ENCODE measurements at places on chromosomes 3 and 15. TPM values are rescaled to one million over a fixed set of nuclear protein-coding genes. Genes with fewer than 3 reads are reported as not detected.

SNAP23 gene
- 72.7 TPM for total RNA-seq

NUP210 gene
- 1.5 TPM for total RNA-seq

DNA sequence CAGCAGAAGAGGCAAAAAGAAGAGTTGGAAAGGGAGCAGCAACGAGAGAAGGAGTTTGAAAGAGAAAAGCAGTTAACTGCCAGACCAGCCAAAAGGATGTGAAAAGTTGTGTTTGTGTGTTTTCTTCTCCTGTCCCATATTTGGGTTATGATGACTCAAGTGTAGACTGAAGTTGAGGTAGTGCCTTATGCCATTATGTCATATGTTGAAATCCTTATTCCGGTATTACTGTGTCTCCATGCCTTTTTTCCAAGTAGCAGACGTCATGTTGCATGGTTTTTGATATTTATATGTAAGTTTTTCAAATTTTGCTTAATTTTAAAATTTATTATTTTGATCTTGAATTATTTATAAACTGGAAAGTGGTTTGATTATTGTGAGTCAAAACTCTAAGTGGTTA lies 19.2 kb downstream of the BLOC1S6 start:
- H3K4me1 ChIP-seq: no peaks in the 10 kb centered on the region

GRCh38 chr3:66598168-66598567 lies 97.3 kb upstream of the LRIG1 start:
- peaks cover 23% of the 10 kb centered on the region for H3K4me1 ChIP-seq
- H3K27me3 ChIP-seq: peaks cover 3% of the 10 kb centered on the region
- DNase-seq: no peak
- peak overlapping the region; percentile 56 for H3K27ac ChIP-seq
- no peaks in the 10 kb centered on the region for H3K36me3 ChIP-seq
- no peak overlapping the region for H3K4me3 ChIP-seq

DNA sequence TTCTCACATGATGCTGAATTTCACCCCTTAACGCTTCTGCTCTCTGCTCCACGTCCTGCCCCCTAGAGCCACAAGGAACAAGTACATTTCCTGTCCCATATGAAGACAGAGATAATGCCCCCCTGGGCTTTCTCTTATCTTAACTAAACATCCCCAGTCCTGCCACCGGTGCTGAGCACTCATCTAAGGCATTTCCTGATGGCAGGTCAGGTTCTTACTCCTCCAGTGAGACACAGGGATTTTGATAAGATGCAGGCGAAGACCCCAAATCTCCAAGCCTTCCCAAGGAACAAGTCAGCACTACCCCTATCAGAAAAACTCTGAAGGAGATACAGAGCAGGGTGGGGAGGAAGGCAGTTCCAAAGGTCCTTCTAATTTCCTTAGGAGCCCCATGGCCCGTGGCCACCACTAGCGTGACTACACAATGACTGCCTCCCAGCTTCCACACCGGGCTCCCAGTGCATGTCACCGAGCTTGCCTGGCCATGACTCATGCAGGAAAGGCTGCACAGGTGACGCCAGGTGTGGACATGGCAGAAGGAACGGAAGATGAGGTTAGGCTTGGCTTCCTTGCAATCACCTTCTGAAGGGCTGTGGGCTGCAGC lies 152.9 kb downstream of the XXYLT1 start:
- no peaks in the 10 kb centered on the region for H3K36me3 ChIP-seq
- no peak for DNase-seq
- H3K27me3 ChIP-seq: no peaks in the 10 kb centered on the region
- no peak overlapping the region for H3K4me3 ChIP-seq
- H3K4me1 ChIP-seq: peaks cover 34% of the 10 kb centered on the region
- H3K27ac ChIP-seq: peak overlapping the region; percentile 24
